Spinal cord (tissue), 10 donors: ENCODE measurements at places on chromosomes 11 and 22.

DNA sequence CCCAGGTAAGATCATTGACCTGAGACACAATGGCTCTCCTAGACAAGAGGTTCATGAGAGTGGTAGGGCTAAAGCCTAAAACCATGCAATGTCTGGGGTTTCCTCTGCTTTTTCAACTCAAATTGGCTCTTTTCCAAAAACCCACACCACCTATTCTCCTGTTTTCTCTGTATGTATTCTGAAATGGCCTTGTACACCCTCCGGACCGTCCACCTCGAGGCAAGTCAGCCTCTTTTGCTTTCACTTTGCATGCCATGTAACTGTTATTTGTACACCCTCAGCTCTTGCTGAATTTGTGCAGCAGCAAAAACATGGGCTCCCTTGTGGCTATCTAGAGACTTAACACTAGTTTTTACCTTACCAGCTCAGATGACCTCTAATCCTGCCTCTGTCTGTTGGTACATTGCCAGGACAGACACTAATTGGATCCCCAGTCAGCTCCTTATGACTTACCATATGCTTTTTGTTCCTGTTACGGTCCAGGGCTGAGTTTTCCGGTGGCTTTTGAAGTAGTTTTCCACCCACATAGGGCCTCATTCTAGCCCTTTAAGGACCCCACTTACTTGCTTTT lies 288.0 kb downstream of the SBF2 start:
- no peaks in the 10 kb centered on the region for H3K27me3 ChIP-seq
- H3K27ac ChIP-seq, result no peak overlapping the region
- H3K36me3 ChIP-seq, result no peaks in the 10 kb centered on the region
- no peaks in the 10 kb centered on the region for H3K4me1 ChIP-seq
- no peak for DNase-seq

- no peaks in the 10 kb centered on the region for H3K36me3 ChIP-seq
- peaks cover 8% of the 10 kb centered on the region for H3K4me1 ChIP-seq
- H3K27ac ChIP-seq, result no peak overlapping the region
- peaks cover 3% of the 10 kb centered on the region for H3K27me3 ChIP-seq
Observed at GRCh38 chr11:129612447-129612961, 203.1 kb upstream of the TMEM45B start.

DNA sequence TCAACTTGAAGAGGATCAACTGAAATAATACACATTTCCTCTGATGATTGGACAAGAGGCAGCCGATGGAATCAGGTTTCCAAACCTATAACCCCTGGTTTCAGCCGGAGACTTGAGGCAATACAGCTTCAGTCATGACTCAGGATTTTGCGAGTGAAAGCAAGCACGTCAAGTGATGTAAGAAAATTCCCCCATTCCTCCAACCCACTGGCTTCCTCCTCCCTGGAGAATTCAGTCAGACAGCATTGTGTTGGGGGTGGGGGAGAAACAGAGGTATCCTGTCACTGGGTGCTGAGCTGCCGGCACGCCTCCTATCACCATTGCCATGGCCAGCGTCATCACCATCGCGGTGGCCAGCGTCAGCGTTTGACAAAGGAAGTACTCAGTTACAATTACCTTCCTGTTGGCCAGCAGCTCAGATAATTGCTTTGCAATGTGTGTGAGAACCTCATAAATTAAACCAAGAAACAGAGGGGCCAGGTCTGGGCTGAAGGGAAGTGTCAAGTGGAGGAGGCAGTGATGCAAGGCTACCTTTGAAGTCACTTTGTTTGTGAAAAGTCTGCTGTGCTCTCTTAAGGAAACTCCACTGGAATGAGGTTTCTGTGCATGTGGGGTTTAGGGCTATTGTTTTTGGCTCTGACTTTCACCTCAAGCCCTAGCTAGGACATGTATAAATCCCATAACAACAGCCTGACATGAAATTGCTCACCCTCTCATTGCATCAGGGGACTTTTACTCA lies 50.2 kb downstream of the LIF start:
- no peaks in the 10 kb centered on the region for H3K27me3 ChIP-seq
- no peak for DNase-seq
- no peaks in the 10 kb centered on the region for H3K36me3 ChIP-seq
- peaks cover 8% of the 10 kb centered on the region for H3K4me1 ChIP-seq
- H3K4me3 ChIP-seq, result no peak overlapping the region
- H3K27ac ChIP-seq, result peak overlapping the region; percentile 88

- H3K36me3 ChIP-seq, result no peaks in the 10 kb centered on the region
- H3K4me1 ChIP-seq, result no peaks in the 10 kb centered on the region
- no peaks in the 10 kb centered on the region for H3K27me3 ChIP-seq
- no peak for DNase-seq
- H3K27ac ChIP-seq, result no peak overlapping the region
Observed at GRCh38 chr11:3434976-3435375, 56.0 kb upstream of the ZNF195 start.

DNA sequence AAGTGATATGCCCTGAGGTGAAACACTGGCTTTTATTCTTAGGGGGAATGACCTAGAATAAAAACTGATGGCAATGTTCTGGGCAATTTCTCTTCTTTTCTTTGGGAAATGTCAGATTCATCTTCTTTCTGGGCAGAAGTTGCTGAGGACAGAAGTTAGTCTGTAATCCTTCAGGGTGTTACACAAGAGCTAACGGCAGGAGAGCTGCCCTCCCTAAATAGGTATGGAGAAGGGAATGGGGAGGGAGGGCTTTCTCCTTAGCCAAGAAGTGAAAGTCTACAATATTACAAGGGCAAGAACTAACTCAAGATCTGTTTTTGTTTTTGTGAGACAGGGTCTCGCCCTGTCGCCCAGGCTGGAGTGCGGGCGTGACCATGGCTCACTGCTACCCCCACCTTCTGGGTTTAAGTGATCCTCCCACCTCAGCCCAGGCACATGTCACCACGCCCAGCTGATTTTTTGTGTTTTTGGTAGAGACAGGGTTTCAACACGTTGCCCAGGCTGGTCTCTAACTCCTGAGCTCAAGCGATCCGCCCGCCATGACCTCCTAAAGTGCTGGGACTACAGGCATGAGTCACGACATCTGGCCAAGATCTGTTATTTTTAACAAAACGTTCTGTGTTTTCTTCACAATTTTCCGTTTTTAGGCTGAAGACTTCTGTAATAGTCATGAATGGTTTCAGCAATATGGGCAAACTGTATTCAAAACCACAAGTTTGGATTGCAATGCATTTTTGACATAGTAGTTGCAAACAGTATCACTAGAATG lies 7.2 kb downstream of the PIWIL4 start:
- no peak overlapping the region for H3K27ac ChIP-seq
- DNase-seq, result no peak
